NCI-H187 treated with DMSO at 0.1 percent for 48 hours (cell line): ENCODE measurements at places on chromosomes 16 and 17.

DNA sequence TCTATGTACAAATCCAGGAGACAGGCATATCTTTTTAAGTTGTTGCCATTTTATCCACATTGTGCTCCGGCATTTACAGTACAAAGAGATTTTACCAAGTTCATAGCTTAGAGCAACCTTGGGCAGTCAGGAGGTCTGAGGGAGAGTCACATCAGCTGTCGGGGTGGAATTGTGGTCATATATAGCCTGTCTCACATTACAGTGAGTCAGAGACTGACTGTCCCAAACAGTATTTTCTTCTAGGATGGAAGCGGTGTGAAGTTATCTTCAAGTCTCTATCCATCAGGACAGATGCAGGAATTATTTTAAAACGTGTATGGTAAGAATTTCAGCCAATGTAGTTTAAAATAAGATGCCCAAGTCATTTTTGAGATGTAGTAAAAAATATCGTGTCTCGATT lies 53.0 kb downstream of the GPRC5B start:
- no peak for DNase-seq

DNA sequence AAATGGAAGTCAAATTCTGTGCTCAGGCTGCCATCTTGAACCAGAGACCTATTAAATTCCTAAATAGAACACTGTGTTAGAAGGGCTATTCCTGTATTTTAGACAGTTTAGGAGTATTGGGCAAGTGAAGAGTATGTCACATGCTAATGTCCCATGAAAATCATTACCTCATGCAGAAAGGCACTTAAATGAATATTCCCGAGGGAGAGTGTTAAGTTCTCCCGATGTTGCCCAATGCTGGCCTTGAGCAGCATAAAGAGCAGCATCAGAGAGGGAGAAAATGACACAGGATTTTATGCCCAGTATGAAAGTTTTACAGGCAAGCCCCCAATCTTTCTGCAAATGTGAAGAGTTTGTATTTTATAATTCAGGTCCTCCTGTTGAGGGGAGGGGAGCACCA lies 28.2 kb upstream of the SHISA6 start:
- no peak for DNase-seq

GRCh38 chr16:57240851-57241250 lies 4.2 kb upstream of the ARL2BP start:
- no peak for DNase-seq

DNA sequence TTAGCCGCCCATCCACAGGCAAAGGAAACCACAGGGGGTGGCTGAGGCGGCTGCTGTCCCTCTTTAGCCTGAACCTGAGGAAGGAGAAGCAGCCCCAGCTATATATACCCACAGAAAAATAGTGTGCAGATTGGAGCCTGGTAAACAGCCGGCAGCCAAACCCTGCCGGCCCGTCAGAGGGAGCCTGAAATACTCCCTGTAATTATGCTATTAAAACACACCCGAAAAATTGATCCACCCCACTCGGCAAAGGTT lies 6.8 kb downstream of the PIEZO1 start:
- DNase-seq: no peak

DNA sequence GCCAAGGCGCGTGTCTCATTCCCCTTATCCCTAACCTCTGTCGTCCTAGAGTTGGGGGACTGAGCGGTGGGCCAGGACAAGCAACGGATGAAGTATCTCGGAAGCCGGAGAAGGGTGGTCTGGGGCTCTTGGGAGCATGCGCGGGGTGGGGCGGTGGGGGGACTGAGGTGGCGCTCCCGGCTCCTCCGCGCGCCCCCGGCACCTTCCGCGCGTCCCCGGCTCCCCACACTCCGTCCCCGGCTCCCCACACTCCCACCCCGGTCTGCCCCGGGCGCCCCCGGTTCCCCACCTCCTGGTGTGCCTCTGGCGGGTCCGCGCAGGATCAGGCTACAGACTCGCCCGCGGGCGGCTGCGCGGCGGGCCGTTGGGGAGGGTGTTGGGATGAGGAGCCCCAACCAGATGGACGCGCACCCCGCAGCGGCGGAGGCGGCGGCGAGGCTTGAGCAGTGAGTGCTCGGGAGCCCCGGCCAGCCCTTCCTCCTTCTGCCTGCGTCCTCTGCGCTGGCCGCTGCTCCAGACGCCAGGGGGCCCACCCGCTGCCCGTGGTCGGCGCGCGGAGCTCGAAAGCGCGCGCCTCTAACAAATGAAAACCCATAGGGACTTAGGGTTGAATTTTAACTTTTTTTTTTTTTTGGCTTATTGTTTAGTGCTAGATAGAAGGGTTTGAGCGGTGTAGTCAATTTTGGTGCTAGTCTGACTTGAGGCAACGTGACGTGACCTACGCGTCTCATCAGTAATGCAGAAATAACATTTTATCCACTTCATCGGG lies 5.6 kb upstream of the CRYM start:
- no peak for DNase-seq

DNA sequence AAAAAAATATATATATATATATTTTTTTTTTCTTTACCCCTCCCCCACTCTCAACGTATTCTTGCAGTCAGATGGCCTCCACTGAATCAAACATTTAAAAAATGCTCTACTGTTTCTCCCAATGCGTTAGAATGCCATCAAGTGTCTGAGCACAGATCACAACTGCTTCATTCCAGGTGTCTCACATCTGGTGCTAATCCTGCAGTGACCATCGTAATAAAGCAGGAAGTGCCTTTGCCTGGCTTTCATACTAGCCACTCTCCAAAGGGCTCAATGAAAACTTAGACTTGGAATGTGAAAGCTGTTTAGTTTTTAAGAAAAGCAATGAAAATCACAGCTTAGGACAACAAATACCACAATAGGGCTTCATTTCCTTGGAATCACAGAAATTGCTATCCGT lies 37.2 kb downstream of the SKAP1 start:
- no peak for DNase-seq

DNA sequence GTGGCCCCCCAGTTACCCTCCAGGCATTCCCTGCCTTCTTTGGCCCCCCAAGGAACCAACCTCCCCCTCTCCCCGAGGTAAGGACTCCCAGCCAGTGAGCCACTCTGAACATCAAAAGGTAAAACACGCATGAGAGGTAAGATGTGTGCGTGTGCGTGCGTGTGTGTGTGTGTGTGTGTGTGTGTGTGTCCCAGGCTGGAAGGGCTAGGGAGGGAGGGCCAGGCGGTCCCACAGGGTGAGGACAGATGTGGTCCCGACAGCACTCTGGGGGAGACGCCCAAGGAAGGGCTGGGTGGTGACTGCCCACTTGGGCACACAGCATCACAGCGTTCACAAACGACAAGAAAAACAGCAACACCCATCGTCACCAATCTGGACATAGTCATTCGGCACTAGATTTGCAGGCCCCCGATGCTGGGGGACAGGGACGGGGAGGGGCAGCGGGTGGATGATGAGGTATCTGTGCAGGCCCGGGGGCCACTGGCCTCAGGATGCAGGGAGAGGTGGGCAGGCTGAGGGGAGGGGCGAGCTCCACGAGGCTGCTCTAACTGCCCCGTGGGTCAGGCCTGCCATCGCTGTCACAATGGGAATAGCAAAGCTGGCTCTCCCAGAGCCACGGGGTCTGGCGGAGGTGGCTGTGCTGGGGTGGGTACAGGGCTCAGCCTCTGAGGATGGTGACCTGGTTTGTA lies 16.3 kb downstream of the MNT start:
- no peak for DNase-seq

DNA sequence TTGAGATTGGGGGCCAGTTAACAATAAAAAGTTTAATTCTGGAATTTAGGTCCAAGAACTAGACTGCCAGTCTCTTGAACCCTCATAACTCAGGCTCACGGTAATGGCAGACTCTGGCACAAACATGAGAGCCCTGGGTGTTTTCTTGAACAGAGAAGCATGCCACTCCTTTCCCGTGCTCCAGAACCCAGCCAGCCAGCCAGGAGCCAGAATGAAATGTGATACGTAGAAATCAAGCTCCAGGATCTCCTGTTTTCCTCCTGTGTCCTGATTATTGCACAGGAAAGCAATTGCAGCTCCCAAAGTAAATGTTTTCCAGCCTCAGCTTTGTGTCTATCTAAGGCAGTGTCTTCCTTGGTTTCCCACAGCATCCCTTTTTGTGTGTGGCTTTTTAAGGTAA lies 46.2 kb upstream of the NOL11 start:
- peak; percentile 19 for DNase-seq

DNA sequence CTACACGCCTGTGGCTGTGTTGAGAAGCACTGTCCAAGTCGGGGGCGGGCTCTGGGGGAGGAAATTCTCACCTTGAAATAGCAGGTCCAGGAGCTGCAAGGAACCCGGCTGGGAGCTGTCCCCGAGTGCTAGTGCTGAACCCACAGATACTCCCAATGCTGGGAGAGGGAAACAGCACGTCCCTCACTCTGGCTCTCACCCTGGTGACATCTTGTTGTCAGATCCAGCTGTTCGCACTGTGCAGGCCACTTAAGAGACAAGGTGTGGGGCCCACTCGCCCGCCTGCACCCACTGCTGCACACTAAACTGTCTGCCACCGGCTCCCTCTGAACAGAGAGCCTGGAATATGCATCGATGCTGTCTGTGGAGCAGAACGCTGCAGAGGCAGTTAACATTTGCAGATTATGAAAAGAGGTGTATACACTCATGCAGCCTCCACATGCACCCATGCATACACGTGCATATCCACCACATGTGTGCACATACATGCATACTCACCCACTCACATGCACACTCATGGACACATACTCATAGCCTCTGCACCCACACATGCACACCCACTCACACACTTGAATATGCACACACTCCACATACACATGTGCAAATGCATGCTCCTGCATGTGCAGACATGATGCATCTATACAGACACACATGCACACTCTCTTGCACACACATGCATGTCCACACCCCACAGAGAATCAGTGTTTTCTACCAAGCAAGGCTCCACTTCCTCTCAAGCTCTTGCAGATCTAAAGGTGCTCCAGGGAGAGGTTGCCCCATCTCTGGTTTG lies 42.0 kb downstream of the MGAT5B start:
- no peak for DNase-seq
